ENCODE measurements at places on chromosomes 3 and 15. TPM values are rescaled to one million over a fixed set of nuclear protein-coding genes. Genes with fewer than 3 reads are reported as not detected.

Gene SHC4
- 36.9 TPM for total RNA-seq

Gene ZDHHC23
- 4.5 TPM for total RNA-seq

DNA sequence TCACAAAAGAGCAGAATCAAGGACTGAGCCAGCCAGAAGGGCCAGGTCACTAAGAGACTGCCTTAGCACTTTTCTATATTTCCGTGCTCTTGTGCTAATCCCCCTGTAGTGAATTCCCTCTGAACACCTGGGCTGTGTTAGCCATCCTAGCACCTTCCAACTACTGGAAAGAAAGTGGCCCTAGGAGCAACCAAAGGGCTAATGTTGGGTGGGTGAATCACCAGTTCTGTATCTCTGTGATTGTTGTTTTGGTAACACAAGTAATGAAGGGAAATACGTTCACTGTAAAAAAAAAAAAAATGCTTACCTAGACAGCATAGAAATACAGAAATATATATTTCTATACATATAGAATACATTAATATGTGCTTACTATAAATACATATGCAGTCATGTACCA is 43.9 kb downstream of the PXYLP1 start:
- DNase-seq = no peak
- no peak overlapping the region for H3K4me3 ChIP-seq
- no peak overlapping the region for H3K27ac ChIP-seq
- H3K27me3 ChIP-seq = no peaks in the 10 kb centered on the region
- no peaks in the 10 kb centered on the region for H3K36me3 ChIP-seq

- H3K4me3 ChIP-seq = no peak overlapping the region
- H3K36me3 ChIP-seq = no peaks in the 10 kb centered on the region
- no peak overlapping the region for H3K27ac ChIP-seq
- DNase-seq = no peak
- no peaks in the 10 kb centered on the region for H3K4me1 ChIP-seq
Observed at GRCh38 chr15:61720197-61720704, 340.0 kb downstream of the VPS13C start.

- H3K36me3 ChIP-seq = no peaks in the 10 kb centered on the region
- no peaks in the 10 kb centered on the region for H3K27me3 ChIP-seq
- H3K4me1 ChIP-seq = no peaks in the 10 kb centered on the region
- no peak overlapping the region for H3K27ac ChIP-seq
- H3K4me3 ChIP-seq = no peak overlapping the region
Observed at GRCh38 chr3:189038773-189039745, 132.7 kb upstream of the TPRG1 start.

Gene AHSG
- total RNA-seq = not detected

Gene GPR149
- total RNA-seq = not detected

Gene CCDC39
- total RNA-seq = not detected

Gene TUSC7
- total RNA-seq = not detected

GRCh38 chr3:58116161-58116955 is 94.4 kb downstream of the DNASE1L3 start:
- H3K36me3 ChIP-seq = peaks cover 56% of the 10 kb centered on the region
- peak overlapping the region; percentile 6 for H3K27ac ChIP-seq
- no peak for DNase-seq
- H3K4me3 ChIP-seq = no peak overlapping the region
- H3K27me3 ChIP-seq = no peaks in the 10 kb centered on the region

GRCh38 chr15:38088971-38089370 is 154.5 kb downstream of the TMCO5A start:
- no peak overlapping the region for H3K4me3 ChIP-seq
- H3K27me3 ChIP-seq = no peaks in the 10 kb centered on the region
- H3K36me3 ChIP-seq = no peaks in the 10 kb centered on the region
- no peak for DNase-seq
- H3K4me1 ChIP-seq = no peaks in the 10 kb centered on the region

Gene ZIC4
- total RNA-seq = 0.21 TPM

- no peak for DNase-seq
- no peaks in the 10 kb centered on the region for H3K27me3 ChIP-seq
- H3K27ac ChIP-seq = peak overlapping the region; percentile 73
- H3K4me3 ChIP-seq = no peak overlapping the region
Observed at GRCh38 chr15:75028991-75029377, 5.6 kb downstream of the PPCDC start.

DNA sequence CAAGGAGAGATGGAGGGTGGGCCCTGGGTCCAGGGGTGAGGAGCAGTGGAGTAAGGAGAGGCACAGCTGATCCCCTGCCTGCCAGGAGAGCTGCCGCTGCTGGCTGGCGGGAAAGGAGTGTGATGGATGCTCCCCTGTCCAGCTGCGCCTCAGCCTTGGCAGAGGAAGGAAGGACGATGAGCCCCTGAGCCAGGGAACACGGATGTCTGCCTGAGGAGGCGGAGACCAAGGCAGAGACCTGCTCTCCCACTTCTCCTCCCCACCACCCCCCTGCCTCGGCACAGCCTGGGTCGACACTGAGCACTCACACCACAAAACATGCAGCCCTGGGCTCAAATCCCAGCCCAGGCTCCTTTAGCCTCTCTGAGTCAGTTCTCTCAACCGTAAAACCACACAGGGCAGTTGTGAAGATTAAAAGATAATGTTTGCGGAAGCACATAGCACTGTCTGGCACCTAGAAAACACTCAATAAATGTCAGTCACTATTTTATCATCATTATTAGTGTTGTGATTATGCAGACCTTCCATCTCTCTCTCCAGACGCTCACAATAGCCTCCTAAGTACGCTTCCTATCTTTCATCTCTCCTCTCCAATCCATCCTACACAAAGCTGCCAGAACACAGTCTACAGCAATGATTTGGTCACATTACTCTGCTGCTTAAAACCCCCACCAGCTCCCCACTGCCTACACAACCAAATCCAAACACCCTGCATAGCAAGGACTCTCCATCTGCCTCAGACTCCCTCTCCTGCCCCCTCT is 52.2 kb downstream of the SEMA5B start:
- H3K4me3 ChIP-seq = no peak overlapping the region
- H3K36me3 ChIP-seq = no peaks in the 10 kb centered on the region
- H3K4me1 ChIP-seq = no peaks in the 10 kb centered on the region
- no peak overlapping the region for H3K27ac ChIP-seq
- DNase-seq = no peak

Gene GPR171
- total RNA-seq = 1.3 TPM

Gene AADAC
- total RNA-seq = not detected

DNA sequence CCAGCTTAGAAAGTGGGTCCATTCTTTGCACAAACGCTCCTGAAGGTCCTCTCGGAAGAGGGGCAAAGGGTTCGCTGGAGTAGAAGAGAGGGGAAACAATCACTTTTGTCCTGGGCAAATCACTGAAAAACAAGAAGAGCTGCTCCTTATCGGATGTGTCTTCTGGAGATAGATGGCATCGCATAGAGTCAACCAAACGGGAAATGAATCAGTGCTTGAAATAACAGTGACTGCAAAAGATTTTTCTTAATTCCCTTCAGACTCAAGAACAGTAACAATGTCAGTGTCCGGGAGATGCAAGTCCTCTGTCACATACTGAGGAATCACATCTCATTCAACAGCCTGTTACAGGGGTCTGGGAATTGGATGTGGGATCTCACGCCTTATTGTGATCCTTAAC is 78.8 kb upstream of the PCSK6 start:
- H3K27ac ChIP-seq = no peak overlapping the region
- H3K4me3 ChIP-seq = no peak overlapping the region

DNA sequence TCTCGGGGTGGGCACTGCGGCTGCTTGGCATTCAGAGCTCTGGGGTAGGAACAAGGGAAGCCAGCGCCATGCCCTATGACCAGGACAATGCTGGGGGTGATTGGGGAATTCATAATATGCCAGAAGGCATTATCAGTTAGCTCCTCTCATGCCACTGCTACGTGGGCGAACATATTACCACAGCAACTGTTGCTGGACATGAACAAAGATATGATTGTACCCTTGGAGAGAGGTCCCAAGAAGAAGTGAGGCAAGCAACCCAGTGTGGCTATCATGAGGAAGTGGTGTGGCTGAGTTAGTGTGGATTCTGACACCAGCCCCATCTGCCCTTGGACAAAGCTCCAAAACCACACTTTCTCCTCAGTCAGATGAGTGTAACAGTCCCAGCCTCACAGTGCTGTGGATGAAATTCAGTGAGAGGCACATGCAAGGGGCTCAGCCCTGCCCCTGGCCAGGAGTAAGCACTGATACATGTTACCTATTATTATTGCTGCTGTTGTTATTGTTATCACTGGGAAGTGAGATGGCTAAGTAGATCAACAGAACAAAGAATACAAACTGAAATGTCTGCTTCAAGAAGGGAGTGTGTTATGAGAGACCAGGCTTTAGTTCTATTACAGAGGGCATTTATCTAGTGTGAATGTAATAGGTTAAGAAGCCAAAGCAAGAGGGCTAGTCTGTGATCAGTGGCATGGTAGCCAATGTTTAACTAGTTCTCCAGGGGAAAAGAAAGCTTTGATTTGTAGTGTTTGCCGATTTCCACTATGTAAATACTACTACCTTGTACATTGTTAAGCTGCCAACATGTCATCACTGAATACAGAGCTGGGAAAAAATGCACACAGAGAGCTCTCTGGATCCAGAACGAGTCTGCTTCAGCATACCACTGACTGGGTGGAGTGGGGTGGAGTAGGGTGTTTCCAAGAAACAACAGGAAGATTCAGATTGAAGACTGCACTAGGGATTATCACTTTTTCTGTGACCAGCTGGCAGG is 222.3 kb upstream of the EIF1B start:
- DNase-seq = no peak
- no peaks in the 10 kb centered on the region for H3K36me3 ChIP-seq
- H3K27ac ChIP-seq = no peak overlapping the region

GRCh38 chr3:10768708-10769394 is 47.2 kb upstream of the SLC6A11 start:
- no peak for DNase-seq
- H3K4me3 ChIP-seq = no peak overlapping the region
- no peaks in the 10 kb centered on the region for H3K4me1 ChIP-seq
- no peak overlapping the region for H3K27ac ChIP-seq
- H3K27me3 ChIP-seq = peaks cover 24% of the 10 kb centered on the region

DNA sequence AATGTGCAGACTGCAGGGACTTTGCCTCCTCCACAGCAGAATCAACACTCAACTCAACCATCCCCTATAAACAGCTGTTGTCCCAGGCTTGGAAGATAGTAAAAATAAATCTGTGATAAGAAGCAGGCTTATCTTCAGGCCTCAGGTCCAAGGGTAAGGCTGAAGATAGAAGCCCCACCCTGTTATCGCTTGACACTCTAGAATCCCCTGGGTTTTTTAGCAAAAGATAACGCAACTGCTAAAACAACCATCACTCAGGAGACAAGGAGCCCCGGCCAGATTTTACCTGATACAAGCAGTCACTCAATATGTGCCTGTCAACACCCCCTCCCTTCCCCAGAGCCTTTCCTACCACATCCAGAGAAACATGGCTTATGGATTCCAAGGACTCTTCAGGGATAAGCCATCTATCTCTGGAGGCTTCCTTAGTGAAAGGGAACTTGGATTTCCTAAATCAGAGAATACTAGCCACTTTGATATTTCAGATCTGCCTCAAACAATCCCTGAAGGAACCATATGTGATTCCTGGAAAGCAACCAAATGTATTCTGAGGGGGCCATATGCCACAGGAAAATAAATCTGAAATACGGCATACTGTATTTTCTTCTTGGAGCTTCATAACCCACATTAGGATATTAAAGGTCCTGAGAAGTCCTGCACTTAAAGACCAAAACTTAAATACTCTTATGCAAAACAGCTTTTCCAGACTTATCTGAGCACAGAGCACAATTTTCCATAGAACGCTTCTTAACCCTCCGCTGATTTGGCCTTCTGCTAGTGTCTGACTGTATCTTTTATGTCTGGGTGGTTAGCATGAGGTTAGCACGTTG is 60.4 kb downstream of the LYZL4 start:
- H3K27me3 ChIP-seq = no peaks in the 10 kb centered on the region
- no peak overlapping the region for H3K27ac ChIP-seq
- DNase-seq = no peak
- no peak overlapping the region for H3K4me3 ChIP-seq

- no peaks in the 10 kb centered on the region for H3K36me3 ChIP-seq
- no peak overlapping the region for H3K4me3 ChIP-seq
- no peaks in the 10 kb centered on the region for H3K27me3 ChIP-seq
- H3K4me1 ChIP-seq = no peaks in the 10 kb centered on the region
- DNase-seq = no peak
- H3K27ac ChIP-seq = peak overlapping the region; percentile 0
Observed at GRCh38 chr3:99686469-99686868, 48.1 kb downstream of the COL8A1 start.

- no peaks in the 10 kb centered on the region for H3K36me3 ChIP-seq
- DNase-seq = no peak
- no peak overlapping the region for H3K4me3 ChIP-seq
- H3K4me1 ChIP-seq = no peaks in the 10 kb centered on the region
Observed at GRCh38 chr15:37865687-37866086, 68.8 kb upstream of the TMCO5A start.

Gene GOLGA8N
- 11.0 TPM for total RNA-seq

- no peaks in the 10 kb centered on the region for H3K36me3 ChIP-seq
- H3K4me1 ChIP-seq = peaks cover 53% of the 10 kb centered on the region
- peak overlapping the region; percentile 54 for H3K4me3 ChIP-seq
- no peak for DNase-seq
Observed at GRCh38 chr3:128488991-128489673, 3.9 kb downstream of the GATA2 start.

DNA sequence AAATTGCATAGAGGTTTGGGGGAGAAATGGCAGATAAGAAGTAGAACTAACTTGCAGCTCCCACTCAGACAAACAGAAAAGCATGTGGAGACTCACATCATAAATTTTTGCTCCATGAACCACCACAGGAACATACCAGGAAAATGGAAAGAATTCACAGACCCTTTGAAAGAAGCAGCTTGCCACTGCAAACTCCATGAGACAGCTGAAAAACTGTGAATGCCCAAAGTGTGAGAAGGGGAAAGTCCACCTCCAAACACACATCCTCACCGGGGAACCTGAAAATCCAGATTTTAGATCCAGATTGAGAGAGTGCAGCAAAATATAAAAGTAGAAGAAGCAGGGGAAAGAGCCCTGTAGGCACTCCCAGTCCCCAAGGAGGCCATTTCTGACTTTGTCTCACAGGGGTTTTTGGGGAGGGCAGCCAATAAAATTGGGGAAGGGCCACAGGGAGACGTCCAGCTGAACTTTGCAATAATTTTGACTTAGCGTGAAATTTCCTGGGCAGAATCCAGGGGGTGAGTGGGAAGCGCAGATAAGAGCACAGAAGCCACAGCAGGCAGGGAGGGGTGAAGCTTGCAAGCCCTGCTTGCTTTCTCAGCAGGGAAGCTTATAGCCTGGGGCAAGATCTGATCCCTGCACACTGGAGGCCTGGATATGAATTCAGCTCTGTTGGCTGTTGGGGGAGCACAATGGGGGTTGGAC is 183.4 kb upstream of the UBE2E2 start:
- no peaks in the 10 kb centered on the region for H3K4me1 ChIP-seq
- H3K27me3 ChIP-seq = no peaks in the 10 kb centered on the region
- H3K36me3 ChIP-seq = no peaks in the 10 kb centered on the region
- H3K27ac ChIP-seq = peak overlapping the region; percentile 36

Gene LYZL4
- total RNA-seq = not detected
